CD4-positive, alpha-beta T cell treated with Interleukin-6 for 4 hours (primary cell): ENCODE measurements at places on chromosomes 2 and 18.
A peak's percentile ranks its signal among the peaks of the same experiment; 100 is the strongest.

- DNase-seq, result no peak
These were observed 592 bp upstream of the CAD start for GRCh38 chr2:27216416-27217137.

GRCh38 chr2:106085181-106085940 lies 108.7 kb downstream of the UXS1 start:
- peak; percentile 77 for DNase-seq

- no peak for DNase-seq
These were observed 102.1 kb upstream of the CDCA7 start for GRCh38 chr2:173252581-173252980.

DNA sequence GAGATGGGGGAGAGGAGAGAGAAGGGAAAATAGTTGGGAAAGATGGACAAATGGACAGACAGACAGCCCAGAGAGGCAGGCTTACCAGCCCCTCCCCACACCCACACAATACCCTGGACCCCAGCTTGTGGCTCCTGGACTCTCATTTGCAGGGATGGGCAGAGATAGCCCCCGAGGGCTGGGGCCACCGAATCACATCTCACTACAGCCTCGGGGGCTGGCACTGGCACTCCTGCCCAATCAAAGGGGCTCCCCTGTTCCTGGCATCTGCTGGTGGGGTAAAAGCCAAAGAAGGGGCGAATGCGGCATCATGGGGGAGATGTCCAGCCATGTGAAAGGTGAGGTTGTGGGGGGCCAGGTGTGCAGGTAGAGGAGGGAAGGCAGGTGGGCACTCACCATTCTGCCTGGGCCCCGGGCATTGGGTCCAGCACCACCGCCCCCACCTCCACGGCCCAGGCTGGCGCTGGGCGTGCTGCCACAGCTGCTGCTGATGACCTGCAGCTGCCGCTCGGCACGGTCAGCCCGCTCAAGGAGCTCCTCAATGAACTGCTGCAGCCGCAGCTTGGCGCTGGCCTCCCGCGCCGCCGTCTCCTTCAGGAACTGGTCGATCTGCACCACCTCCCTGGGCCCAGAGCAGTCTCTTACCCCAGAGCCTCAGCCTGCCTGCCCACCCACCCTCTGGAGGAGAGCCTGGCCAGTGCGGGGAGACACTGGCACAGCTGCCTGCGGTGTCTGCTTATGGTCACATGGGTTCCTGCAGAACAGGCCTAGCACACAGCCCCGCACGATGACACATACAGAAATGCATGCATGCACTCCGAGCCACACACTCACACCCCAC lies 18.0 kb downstream of the FBXO41 start:
- DNase-seq, result no peak

GRCh38 chr2:214156971-214157370 lies 253.9 kb upstream of the VWC2L start:
- DNase-seq, result no peak

DNA sequence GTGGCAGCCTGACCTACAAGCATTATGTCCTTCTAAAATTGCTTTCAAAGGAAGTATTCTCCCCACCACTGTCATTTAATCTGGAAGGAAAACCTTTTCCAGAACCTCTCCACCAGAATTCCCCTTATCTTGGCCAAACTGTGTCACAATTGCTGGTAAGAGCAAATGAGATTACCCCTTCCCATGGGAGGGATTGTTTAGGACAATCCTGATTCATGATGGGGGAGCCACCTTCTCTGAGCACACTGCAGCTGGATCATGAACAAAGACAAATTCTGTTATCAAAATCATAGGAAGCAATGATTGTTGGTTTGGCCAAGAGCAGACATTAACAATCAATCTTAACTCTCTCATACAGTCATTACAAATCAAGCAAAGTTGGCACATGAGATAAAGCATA lies 18.1 kb upstream of the ATOH8 start:
- no peak for DNase-seq

DNA sequence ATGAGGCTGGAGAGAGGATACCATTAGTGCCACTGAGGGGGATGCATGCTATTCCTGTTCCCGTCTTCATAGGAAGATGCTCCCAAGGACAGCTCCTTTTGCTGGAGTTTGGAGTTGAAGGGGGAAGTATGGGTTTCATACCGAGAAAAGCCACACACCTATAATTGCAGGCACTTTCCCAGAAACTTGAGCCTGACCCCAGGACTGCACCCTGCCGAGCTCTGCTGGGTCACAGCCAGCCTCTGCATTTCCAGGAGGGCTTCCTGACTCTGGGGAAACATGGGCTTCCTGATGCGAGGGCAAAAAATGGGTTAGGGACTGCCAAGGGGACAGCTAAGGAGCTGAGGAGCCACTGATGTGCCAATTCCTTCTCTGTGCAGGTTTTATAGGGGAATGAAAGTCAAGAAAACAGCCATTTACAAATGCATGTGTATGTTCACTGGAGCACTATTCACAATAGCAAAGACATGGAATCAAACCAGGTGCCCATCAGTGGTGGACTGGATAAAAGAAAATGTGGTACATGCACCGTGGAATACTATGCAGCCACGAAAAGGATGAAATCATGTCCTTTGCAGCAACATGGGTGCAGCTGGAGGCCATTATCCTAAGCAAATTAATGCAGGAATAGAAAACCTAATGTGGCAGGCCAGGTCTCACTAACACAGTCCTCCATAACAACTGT lies 104.5 kb downstream of the ACAA2 start:
- DNase-seq, result no peak

GRCh38 chr2:184316921-184317320 lies 281.4 kb upstream of the ZNF804A start:
- DNase-seq, result no peak

- no peak for DNase-seq
These were observed 6.4 kb upstream of the D2HGDH start for GRCh38 chr2:241728000-241728399.

DNA sequence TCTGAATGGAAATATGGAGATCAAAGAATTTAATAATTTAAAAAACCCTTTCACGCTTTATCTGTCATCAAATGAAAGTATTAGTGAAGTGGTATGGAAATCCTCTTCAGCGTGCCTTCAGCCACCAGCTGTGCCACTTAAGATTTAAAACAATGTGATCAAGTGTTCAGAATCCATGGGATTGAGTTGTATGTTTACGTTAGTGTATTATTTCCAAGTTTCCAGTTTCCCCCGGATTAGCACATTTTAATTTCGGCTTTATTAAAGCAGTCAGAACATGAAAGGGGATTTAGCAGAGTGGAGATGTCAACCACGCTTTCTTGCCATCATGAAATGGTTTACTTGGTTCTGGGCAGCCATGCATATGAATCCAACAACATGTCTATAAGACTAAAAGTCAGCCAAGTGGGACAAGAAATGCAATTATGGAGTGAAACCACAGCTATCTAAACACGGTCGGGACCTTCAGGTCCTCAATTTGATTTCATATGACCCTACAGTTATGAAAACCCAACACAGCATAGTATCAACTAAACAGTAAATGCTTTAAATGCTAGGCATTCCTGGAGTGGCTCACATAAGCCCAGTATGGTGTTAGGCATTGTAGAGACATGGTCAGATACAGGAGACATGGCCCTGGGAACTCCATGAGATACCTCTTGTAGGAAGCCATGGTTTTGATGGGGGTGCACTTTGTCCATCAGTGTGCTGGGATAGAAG lies 224.9 kb upstream of the EPAS1 start:
- no peak for DNase-seq

GRCh38 chr18:51582551-51582950 lies 385.1 kb upstream of the MEX3C start:
- no peak for DNase-seq

DNA sequence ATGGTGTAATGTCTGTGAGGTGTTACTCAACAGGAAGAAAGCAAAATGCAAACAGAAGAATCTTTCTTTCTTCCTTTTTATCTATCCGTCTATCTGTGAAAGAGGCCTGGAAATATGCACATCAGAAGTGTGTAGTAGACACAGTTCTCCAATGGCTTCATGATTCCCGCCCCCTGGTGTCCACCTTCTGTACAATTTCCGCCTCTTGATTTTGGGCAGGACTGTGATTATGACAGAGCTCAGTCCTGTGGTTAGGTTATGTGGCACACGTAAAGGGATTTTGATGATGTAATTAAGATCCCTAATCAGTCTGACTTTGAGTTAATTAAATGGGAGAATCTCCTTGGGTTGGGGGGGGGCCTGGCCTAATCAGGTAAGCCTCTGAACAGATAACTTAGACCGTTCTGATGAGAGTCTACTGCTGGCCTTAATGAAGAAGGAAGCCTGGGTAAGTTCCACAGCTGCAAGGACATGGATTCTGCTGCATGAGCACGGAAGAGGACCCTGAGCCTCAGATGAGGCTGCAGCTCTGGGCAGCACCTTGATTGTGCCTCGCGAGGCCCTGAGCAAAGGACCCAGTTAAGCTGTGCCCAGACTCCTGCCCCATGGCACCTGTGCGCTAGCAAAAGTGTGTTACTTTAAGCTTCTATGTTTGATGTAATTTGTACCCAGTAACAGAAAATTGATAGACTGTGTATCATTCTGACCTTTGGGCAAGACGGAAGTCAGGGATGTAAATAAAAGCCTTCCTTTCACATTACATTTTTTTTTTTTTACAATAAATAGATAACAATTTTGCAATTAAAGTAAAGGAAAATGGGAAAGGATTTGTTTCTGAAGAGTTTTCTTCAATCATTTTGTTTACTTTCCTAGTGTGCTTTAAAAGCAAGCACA lies 11.3 kb upstream of the KCNF1 start:
- no peak for DNase-seq

GRCh38 chr18:25370391-25370790 lies 18.4 kb upstream of the ZNF521 start:
- DNase-seq, result no peak

DNA sequence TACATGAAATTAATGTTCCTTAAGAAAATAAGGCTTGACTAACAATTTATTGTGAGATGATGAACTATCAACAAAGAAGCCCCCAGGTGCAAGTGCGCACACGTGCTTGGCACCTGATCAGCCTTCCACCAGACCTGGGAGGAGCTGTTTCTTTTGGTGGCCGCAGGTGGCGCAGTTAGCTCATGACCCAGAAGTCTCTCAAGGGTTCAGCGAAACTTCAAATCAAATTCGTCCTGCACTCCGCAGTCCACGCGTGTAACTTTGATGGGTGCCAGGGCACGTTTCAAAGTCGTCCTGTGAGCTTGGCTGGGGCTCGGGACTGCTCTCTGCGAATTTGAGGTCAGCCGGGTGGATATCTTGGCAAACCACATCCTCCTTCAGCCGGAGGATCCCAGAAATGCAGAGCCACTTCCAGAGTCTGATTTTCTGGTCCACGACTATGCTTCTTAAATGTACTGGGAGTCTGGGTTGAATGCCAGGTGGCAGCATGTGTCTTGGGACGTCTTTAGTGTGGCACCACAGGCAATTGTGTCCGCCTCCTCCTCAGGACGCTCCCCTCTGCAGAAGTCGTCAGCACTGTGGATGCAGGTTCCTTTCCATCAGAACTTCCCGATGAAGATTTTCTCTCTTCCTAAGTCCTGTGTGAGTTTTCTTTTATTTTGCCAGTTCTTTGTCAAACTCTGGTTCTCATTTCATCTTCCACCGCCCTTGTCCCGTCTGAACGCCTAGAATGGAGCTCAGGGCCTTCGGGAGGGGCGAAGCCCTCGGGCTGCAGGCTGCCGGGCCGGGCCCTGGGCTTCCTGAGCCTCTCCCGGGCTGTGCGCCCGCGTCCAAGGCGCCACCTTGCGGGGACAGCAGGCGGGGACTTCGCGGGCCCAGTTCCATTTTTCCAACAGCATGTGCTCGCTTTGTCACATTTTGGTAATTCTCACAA lies 61.3 kb upstream of the RAPGEF4 start:
- DNase-seq, result peak; percentile 42

- DNase-seq, result no peak
These were observed 291.8 kb upstream of the CHAC2 start for GRCh38 chr2:53475766-53476165.

DNA sequence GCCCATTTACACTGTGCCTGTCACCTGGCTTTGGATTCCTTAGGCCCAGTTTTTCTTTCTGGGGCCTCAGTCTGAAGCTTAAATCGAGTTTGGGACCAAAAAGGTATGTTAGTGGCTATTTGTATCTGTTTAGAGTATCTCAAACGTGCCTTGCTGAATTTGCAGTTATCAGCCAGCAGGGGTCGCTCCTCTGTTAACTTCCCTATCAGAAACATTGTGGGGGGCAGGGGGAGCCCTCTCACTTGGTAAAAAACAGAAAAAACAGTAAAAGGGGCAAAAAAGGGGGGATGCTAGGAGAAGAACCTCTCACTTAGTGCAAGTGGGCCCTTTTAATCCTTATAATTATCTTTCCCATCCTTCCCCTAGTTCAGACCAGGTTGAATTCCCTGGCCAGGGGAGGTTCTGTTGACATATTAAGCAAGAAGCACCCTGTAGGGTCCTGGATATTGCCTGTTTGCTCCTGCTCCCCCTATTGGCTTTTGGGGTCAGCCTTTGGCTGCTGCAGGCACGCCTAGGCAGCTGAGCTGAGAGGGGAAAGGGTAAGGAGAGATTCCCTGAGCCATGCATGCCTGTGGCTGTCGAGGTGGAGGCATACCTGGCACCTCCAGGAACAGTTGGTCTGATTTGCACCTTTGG lies 8.8 kb upstream of the IFIH1 start:
- DNase-seq, result peak; percentile 49

DNA sequence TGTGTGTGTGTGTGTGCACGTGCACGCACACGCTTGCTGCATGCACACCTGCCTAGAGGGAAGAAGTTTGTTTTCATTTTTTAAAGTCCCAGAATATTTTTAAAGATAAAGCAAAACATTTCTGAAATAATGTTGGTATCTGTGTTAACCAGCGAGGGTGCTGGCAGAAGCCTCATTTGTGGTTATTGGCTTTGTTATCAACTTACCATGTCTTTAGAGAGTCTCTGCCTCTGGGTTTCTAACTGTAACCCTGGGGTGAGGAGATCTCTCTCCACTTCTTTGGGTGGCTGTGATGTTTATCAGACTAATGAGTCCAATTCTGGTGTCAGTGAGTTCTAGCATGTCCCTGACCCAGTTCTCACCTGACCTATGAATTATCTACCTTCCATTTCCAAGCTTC lies 927.6 kb upstream of the FANCL start:
- DNase-seq, result no peak

DNA sequence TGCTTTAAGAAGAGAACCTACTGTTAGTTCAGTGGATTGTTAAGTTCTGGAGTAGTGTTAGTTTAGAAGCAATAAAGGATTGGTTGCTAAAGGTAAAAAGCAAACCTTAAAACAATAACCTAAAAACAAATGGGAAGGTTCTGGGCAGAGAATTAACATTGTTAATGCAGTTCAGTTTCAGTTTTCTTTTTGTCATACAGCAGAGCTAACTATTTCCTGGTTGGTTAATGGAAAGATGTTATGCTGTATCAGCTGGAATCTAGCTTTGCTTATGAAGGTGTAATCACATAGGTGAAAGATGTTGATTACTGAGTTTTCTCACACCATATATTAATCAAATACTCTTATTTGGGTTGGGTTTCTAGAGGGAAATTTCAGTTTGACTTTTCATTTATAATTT lies 23.8 kb downstream of the SMAD4 start:
- no peak for DNase-seq
